ENCODE measurements at places on chromosomes 7 and 10.

DNA sequence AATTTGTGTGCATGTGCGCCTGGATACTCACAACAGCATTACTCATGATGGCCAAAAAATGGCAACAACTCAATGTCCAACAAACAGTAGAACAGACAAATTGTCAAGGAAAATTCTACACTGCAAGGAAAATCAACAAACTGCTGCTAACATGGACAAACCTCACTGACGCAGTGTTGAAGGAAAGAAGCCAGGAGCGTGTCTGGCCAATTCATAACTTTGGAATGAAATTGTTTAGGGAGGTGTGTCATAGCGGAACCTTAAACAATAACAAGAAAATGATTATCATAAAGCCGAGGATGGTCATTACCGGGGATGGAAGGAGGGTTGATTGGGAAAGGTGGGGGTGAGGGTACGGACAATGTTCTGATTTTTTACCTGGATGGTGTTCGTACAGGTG, 29.1 kb downstream of the ALOX5 start:
- DNase-seq: no peak

GRCh38 chr10:1524540-1524939, 212.8 kb downstream of the ADARB2 start:
- DNase-seq: no peak

- no peak for DNase-seq
These were observed 59.6 kb upstream of the BICC1 start for GRCh38 chr10:58453105-58453504.

DNA sequence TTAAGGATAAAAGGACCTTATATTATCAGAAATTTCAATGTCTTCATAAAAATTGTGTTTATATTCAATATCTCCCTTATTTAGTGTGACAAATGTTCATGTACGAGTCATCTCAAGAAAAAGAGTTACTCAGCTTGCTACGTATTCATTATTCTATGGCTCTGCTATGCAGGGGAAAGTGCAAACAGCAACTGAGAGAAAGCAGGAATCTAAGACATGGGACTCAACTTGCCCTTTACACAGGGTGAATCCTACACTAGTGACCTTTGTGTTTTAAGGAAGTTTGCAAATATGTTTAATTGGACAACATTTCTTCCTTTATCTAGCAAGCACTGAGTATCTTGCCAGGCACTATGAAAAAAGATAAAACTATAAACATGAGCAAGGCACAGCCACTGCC, 104.7 kb downstream of the NPSR1 start:
- no peak for DNase-seq

- no peak for DNase-seq
These were observed 89.8 kb upstream of the ANK3 start for GRCh38 chr10:60479305-60480020.

DNA sequence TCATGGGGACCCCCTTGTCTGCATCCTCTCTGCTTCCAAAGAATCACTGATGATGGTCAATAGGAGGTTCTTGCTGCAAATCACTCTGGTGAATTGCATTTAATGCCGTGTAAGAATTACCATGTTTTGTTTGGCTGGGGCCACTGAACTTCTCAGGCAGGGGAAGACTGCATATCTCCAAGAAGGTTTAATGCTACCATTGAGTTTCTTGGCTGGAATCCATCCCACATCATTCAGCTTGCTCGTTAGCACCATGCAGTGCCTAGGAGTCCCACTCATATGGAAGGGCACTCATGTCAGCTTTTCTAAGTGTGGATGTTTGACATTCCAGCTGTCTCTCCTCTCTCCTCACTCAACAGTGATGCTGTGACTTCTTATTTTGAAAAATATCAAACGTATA, 50.2 kb upstream of the BAMBI start:
- no peak for DNase-seq

- DNase-seq: no peak
These were observed 232.6 kb upstream of the HABP2 start for GRCh38 chr10:113320211-113320610.

GRCh38 chr10:98338896-98339295, 70.9 kb upstream of the LOXL4 start:
- no peak for DNase-seq

GRCh38 chr10:71145352-71145945, 66.9 kb upstream of the UNC5B start:
- no peak for DNase-seq

DNA sequence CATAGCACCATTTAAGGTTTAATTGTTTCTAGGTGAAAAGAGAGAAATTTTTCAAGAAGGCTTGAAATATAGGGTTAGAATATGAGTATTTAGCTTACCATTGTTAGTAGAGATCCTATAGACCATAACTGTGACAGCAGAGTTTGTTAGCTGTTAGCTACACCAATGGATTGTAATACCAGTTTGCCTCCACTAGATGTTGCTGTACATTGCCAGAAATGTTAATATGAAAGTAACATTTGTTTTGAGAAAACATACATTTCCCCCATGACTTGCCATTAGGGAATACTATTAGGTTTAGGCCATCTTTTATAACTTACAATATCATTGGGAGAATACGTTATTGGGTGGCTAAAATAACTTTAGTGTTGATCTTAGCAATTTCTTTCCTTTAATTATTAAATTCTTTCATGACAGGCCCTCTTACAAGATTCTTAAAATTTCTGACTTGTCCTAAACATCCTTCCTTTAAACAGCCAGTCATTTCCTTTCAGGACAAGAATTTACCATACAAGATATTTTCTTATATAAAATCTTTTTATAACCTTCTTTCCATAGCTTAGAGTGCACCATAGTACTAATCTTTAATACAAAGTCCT, 39.5 kb downstream of the ZNF117 start:
- DNase-seq: no peak

- no peak for DNase-seq
These were observed 9.2 kb downstream of the MICU1 start for GRCh38 chr10:72616716-72617115.

- no peak for DNase-seq
These were observed 99.7 kb downstream of the AVL9 start for GRCh38 chr7:32594965-32595490.

DNA sequence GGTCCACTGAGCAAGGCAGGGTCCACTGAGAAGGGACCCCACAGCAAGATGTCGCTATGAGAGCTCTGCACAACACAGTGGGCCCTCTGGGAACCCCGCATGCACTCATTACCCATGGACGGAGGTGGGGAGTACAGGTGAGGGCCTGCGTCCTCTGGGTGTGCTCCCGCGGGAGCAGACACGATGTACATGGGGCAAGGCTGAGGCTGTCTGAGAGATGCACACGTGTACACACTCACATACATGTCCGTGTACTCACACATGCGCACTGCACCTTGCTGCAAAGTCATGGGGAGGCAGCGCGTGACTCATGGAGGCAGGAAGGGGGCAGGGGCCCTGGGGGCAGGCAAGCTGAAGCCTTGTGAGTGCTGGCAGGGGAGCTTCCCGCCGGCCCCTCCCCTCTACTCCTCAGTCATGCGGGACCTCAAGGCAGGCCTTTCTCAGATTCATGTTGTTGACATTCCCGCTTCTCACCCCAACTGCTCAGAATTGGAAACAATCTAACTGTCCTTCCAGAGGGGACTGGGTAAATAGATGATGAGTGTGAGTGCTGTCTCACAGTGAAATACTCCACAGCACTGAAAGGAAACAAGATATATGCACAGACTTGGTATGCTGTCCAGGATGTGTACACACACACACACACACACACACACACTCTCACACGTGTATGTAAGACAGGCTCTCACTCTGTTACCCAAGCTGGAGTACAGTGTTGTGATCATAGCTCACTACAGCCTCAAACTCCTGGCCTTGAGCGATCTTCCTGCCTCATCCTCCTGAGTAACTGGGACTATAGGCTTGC, 40.0 kb downstream of the GOLGA7B start:
- DNase-seq: no peak

- peak; percentile 75 for DNase-seq
These were observed 22.8 kb downstream of the C10orf105 start for GRCh38 chr10:71696628-71697326.

DNA sequence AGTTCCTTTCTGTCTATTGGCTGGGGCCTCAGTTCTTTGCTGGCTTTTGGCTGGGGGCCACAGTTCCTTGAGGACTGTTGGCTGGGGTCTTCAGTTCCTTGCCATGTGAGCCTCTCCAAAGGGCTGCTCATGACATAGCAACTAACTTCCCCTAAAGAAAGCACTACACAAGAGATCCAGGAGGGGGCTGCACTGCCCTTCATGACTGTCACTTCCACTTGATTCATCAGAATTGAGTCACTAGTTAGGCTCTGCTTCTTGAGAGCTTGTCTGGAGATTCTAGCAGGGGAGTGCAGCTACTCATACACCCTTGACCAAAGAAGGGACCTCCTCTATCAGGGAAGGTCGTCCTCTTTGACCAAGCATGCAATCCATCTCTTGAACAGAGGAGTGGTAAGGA, 38.0 kb upstream of the MKX start:
- no peak for DNase-seq

- DNase-seq: no peak
These were observed 822.3 kb downstream of the PHTF2 start for GRCh38 chr7:78620920-78621319.

- no peak for DNase-seq
These were observed 3.4 kb upstream of the DLX6 start for GRCh38 chr7:97001656-97002554.

- DNase-seq: peak; percentile 56
These were observed 71.4 kb downstream of the NEURL1 start for GRCh38 chr10:103564776-103565520.

DNA sequence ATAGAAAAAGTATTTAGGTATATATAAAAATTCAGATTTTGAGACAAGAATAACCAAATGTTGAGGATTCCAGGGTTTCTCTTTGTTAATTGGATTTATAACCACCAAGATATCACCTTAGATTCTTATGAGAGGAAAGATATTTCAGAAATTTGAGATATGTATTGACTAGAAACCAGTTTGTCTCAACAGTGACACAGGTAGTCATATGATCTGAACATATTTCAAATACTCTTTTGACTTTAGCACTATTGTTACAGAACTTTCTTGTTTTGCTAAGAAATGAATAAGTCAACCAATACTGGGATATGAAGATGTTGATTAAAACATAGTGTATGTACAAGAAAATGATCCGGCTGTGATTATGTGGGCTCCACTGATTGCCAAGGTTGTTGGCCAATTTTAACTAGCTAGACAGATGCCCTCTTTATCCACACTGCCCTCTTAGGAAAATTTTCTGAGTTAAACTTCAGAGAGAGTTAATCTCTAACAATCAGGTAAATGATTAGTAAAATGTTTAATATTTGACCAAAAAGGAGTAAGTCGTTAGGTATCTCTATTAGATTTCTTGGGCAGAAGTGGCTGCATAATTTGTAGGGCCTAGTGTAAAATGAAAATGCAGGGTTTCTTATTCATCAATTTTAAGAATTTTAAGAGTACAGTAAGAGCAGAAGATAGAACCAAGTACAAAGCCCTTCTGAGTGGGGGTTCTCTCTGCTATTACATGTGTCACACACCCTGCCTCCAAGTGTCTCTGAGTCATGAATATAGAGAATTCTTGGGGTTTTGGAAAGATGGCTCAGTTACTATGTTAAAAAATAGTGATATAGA, 376.0 kb downstream of the TFEC start:
- no peak for DNase-seq

All from neural crest cell (in vitro differentiated cells).